ENCODE measurements at places on chromosomes 12 and 14.

DNA sequence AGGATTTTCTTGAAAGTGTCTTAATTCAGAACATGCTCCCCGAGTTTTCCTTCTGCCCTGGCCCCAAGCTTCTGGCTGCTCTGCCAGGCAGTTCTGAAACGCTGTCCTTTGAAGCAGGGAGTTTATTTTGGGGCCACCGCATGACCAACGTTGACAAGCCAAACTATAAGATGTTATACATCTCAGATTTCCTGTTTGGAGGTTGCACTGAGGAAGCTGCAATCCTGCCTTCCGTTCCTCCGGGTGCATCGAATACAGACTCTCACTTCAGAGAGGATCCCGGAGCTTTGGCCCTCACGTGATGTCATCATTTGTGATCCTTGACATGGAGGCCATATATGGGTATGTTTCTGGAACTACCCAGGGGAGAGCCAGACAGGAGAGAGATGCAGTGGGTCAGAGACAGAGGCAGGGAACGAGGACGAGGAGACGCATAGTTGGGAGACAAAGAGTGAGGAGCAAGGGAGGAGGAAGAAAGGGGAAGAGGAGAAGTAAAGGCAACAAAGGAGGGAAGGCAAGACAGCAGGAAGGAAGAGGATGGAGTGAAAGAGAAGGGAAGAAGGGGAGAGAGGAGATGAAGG, at the start of gene ASB2:
Gene ASB2, minus strand, starts transcription at position 94 of the 581 bp plus-strand sequence. CDS start 12,031 bp downstream, outside the sequence.
- no peak for DNase-seq

DNA sequence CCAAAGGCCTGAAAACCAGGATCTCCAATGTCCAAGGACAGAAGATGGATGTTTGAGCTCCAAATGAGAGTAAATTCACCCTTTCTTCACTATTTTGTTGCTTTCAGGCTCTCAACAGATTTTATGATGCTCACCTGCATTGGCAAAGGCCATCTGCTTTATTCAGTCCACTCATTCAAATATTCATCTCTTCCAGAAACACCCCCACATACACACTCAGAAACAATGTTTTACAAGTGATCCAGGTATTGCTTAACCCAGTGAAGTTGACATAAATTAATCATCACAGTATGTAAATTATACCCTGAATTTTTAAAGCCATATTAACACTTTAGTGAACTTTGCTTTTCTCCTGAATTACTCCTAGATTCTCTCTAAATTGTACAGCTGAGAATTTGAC, 63.3 kb downstream of the DUSP6 start:
- no peak for DNase-seq

GRCh38 chr12:54392485-54393206, 8.1 kb upstream of the ZNF385A start:
- DNase-seq, result no peak

DNA sequence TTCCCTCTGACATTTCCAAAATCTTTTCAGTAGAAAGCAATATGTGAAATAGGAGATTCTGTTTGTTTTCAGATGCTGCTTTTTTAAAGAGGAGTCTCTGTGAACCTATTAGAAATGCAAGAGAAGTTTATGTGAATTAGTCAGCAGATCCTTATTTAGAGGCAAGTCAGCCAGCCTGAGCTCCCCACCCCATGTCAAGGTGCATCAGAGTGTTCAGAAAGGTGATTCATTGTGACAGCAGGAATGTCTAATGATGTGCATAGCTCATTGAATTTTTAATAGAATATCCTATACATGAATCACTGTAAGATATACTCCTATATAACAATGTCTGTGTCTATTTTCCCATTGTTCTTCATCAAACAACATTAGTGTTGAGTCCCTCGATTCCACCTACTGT, 1222.4 kb upstream of the USP15 start:
- no peak for DNase-seq

DNA sequence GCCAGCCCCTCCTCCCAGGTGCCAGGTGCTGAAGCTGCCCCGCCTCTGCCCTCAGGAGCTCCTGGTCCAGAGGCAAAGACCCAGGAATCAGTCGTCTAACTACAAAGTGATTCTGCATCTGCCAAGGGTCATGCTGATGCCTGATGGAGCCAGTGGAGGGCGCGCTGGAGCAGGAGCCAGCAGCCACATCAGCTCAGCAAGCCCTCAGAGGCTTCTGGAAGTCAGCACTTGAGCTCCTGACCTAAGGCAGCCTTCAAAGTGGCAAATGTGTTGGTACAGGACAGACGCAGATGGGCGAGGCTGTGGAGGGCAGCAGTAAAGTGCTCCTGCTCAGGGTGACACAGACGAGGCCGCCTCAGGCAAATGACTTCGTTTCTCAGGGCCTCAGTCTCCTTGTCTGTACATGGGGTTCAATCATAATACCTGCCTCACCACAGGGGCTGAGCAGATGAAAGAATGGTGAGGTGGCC, 10.9 kb downstream of the C12orf43 start:
- peak; percentile 44 for DNase-seq

GRCh38 chr12:96400631-96401075, 414 bp upstream of the CDK17 start:
- DNase-seq, result no peak

GRCh38 chr14:71206123-71206522, 298.9 kb downstream of the PCNX1 start:
- DNase-seq, result no peak

GRCh38 chr14:75274899-75275569, 3.6 kb upstream of the FOS start:
- no peak for DNase-seq

GRCh38 chr14:56205881-56206280, 87.7 kb downstream of the PELI2 start:
- DNase-seq, result no peak

GRCh38 chr12:43815416-43815815, 9.3 kb upstream of the TWF1 start:
- DNase-seq, result no peak

- DNase-seq, result no peak
Observed at GRCh38 chr12:68984796-68985573, 52.0 kb upstream of the CPM start.

GRCh38 chr14:79581912-79582576, 629.3 kb downstream of the DIO2 start:
- DNase-seq, result peak; percentile 44

GRCh38 chr12:95859344-95859816, 628 bp downstream of the SNRPF start:
- peak; percentile 8 for DNase-seq

- DNase-seq, result no peak
Observed at GRCh38 chr14:46482200-46482599, 169.4 kb downstream of the RPL10L start.

- DNase-seq, result peak; percentile 4
Observed at GRCh38 chr14:35818346-35819115, 7.6 kb upstream of the BRMS1L start.

DNA sequence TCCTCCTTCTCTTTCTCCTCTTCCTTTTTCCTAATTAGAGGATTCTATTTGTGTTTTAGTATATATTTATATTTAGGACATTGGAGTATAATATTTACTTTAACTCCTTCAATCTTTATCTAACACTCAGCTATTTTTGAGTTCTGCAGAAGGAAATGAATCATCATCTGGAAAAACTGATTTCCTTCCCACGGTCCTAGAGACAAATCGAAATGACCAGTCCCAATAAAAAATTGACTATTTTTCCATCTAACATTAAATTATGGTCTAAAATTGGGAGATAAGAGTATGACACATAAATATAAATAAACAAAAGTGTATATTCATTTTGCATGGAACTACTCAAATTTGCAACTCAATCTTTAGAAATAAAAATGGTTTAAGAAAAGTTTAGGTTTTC, 167.4 kb downstream of the TMTC3 start:
- no peak for DNase-seq

DNA sequence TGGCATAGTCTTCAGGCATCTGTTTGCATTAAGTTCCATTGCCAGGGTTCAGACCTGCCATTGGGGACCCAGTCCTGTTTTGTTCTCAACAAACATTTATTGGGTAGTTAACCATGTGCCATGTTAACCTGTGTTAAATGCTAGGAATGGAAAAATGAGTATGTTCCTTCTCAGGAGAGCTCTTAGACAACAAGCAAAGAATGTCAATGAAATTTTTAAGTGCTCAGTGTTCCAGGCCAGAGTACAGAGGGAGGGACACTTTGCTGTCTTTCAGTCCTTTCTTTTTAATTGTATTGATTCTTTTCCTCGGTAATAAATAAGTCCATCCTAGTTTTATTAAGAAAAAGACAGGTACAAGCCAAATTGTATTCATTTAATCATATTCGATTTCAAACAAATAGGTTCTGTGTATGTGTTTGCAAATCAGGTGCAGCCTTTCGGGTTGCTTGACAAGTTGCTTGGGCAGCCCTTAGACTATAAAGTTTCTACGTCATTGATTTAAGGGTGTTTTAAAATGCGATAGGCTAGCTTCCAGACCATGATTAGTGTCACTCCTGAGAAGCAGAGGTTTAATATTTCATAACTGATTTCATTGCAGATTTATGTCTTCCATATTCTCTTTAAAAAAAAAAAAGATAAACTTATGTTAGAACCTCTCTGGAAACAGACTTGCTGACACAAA, 123.1 kb downstream of the DERA start:
- no peak for DNase-seq

DNA sequence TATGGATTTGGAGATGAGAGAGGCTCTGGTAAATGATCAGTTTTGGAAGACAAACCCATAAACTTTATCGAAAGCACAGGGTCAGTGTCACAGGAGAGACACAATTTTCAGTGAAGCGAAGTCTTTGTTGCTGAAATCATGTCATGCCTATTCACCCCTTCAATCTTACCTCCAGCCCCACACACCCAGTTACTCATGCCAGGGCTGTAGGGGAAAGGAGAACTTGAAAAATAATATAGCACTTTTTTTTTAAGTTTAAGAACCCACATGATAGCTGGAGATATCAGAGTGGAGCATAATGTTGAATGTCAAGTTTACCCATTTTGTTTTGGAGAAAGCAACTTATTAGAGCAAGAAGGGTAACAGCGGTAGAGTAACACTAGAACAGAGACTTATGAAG, 107.4 kb downstream of the SSPN start:
- DNase-seq, result no peak

DNA sequence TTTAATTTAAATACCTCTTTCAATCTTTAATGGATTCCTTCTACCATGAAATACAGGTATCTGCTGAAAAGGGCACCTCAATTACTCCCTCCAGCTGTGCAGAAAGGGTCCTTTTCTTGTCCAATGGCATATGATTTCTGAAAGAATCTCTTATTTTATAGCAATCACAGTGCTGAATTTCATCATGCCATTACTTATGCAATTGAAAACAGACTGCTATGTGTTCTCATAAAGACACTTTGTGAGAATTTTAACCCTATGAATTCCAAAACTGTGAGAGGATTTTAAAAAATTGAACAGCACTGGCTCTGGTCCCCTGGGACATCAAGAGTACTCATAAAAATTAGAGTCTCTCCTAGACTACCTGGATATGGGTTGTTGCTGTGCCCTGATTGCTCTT, 45.9 kb upstream of the CNOT2 start:
- no peak for DNase-seq

- DNase-seq, result peak; percentile 37
Observed at GRCh38 chr12:7806863-7807487, 17.8 kb downstream of the NANOG start.

GRCh38 chr12:24047326-24047725, 97.9 kb upstream of the SOX5 start:
- DNase-seq, result no peak

GRCh38 chr12:57079821-57080220, 1.2 kb upstream of the NEMP1 start:
- DNase-seq, result no peak

GRCh38 chr12:112163471-112163991, 38.2 kb downstream of the TRAFD1 start:
- DNase-seq, result no peak

DNA sequence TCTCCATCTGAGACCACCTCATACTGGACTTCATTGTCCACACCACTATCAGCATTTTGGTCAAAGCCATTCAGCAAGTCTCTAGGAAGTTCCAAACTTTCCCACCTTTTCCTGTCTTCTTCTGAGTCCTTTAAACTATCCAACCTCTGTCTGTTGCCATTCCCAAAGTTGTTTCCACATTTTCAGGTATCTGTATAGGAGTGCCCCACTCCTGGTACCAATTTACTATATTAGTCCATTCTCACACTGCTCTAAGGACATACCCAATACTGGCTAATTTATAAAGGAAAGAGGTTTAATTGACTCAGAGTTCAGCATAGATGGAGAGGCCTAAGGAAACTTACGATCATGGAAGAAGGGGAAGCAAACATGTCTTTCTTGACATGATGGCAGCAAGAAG, 292.2 kb upstream of the ATXN7L3B start:
- no peak for DNase-seq

DNA sequence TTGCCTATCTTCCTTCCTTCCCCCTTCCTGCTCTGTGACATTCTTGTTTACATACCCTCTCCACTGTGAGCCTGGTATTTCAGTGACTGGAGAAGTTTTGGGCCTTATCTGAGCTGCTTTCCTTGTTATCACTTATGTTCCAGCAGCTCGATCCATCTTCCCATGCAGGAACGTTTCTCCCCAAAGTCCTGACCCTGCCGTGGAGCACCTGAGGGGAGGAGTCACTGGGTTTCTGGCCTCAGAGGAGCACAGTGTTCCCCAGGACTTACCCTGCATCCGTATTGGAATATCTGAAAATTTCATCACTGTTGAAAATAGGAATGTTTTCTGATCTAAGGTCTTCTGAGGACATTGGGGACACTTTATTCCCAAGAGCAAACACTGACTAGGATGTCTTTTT, 141.8 kb downstream of the CACNA1C start:
- DNase-seq, result no peak

- DNase-seq, result no peak
Observed at GRCh38 chr12:31215518-31216232, 110.3 kb downstream of the SINHCAF start.

GRCh38 chr14:105421723-105422615, 2.3 kb downstream of the MTA1 start:
- DNase-seq, result no peak

GRCh38 chr12:101172316-101172715, 37.7 kb downstream of the SLC5A8 start:
- DNase-seq, result no peak

DNA sequence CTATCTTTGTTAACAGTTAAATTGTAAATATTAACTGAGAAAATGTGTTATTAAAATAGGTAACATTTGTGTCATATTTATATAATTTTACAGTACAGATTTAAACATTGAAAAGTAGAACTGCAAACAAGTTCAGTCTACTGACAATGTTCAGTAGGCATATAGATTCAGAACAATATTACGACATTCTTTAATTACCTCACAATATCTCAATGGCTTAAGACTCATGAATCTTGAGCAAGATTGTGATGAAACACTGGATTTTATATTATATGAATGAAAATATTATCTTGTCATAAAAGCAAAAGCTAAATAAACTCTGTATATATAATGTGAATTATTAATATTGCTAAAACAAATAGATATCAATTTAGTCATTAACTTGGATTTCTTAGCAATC, 194.9 kb downstream of the ADAMTS20 start:
- no peak for DNase-seq
